ENCODE measurements at places on chromosomes 1 and 21. TPM values are rescaled to one million over a fixed set of nuclear protein-coding genes. Genes with fewer than 3 reads are reported as not detected.

FCRL6 gene
- 3.5 TPM for total RNA-seq

DNA sequence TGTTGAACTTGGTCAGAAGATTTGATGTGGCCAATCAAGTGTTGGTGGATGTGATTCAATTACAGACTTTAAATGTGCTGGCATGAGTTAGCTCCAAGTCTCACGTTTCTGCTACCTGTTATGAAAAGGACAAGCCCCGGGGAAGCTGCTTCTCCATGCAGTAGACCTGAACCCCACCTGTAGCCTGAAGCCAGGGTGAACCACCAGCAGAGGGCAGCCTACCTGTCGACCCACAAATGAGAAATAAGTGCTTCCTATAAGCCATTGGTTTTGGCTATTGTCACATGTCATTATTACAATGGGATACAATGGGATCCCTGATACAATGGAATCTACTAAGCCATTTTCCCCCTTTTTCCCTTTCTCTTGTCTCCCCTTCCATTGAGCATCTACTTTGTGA is 230.2 kb downstream of the PRDM2 start:
- no peak for DNase-seq

GRCh38 chr1:46583494-46583893 is 20.6 kb downstream of the MKNK1 start:
- DNase-seq, result no peak

DNA sequence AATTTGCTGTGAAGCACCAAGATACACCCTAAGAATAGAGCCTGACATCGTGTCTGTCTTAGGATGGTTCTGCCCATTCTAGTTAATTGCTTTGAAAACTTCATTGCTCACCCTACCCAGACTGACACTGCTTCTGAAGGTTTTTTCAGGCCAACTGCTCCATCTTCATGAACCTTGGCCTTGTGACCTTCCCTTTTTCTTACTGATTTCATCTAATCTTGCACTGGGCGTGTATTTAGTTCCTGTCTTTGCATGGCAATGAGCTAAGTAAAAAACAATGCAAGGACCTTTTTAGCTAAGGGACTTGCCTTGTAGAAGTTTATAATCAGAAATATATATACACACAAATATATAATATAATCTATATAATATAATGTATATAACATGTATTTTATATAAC is 108.0 kb downstream of the PBX1 start:
- DNase-seq, result no peak

DNA sequence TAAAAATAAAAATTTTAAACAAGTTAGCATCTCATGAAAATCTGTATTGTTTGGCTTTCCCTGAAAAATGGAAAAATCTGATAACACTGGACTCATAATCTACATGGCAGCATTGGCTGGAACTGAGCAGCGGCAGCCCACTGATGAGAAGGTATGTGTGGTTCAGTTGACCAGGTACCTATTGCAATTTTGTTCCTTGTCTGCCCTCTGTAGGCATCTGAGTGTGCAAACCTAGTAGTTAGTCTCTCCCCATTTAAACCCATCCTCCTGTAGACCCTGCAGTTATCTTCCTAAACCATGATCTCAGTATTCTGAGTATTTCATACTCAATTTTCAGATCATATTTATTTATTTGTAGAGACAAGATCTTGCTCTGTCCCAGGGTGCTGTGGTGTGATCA is 59.4 kb upstream of the SERBP1 start:
- no peak for DNase-seq

SLAMF8 gene
- total RNA-seq, result 4.1 TPM

DNA sequence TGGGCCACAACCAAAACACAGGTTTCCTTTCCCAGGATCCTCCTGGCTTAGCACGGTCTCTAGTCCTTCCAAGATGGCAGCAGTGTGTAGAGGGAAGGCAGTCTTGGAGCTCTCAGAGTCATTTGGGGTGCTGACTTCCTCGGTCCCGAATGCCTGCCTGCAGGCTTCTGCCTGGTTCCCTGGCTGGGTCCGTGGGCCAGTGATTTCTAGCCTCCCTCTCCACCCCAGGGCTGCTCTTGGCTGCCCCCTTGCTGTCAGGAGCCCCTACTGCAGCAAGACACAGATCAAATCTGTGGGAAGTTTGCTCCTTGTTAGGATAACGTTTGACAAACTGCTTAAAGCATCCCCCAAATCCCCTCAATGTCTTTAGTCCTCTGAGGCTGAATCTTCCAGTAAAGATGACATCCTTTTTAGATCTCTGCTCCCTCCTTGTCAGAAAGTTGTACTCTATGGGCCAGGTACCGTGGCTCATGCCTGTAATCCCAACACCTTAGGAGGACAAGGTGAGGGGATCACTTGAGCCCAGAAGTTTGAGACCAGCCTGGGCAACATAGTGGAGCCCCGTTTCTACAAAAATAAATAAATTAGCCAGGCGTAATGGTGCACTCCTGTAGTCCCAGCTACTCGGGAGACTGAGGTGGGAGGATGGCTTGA is 272.5 kb downstream of the RRAGC start:
- no peak for DNase-seq

DNA sequence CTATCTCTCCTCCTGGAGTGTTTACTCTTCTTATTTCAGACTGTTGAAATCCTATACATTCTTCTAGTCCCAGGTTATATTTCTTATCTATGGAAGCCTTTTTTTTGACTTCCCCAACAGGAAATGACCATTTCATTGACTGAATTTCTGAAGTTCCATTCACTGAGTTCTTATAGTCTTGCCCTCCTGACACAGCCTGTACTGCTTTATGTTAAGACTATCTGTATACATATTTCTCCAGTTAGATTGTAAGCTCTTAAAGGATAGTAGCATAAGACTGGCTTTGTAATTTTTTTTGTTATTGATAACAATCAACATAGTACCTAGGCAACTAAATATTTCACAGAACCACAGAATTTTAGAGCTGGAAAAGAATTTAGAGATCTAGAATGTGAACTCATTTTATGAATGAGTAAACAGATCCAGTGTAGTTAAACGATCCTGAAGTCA is 14.9 kb upstream of the MACF1 start:
- DNase-seq, result no peak

HRNR gene
- total RNA-seq, result not detected

DNA sequence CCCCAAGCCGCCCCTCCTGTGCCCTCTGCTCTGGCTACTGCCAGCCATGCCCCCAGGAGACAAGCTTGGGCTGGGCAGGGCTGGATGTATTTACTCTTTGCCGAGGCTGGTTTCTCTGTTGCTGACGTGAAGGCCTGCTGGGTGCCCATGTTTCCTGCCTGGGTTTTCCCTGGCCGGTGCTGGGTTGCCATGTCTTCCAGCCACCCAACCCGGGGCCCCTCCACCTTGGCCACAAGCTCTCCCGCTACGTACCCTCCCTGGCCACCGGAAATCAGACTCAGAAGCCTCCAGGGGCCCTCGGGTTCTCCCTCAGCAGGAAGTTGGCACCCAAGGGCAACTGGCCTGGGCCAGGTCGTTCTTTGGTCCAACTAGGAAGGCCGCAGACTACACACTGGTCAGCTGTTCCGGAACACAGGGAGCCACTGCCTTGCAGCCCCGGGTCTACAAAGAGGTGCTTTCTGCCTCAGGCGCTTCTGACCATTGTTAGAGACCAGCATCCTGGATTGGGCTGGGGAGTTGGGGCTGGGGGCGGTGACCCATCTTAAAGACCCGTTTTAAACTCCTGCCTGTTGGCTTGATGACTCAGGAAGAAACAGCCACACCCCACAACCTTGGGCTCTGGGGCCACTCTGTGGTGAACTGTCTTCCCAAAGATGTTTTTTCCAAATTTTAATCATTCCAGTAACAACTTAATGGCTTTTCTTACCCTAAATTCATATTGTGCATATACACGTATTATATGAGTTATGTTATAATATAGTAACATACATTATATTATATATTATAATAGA is 71.2 kb upstream of the RUNX3 start:
- no peak for DNase-seq

DNA sequence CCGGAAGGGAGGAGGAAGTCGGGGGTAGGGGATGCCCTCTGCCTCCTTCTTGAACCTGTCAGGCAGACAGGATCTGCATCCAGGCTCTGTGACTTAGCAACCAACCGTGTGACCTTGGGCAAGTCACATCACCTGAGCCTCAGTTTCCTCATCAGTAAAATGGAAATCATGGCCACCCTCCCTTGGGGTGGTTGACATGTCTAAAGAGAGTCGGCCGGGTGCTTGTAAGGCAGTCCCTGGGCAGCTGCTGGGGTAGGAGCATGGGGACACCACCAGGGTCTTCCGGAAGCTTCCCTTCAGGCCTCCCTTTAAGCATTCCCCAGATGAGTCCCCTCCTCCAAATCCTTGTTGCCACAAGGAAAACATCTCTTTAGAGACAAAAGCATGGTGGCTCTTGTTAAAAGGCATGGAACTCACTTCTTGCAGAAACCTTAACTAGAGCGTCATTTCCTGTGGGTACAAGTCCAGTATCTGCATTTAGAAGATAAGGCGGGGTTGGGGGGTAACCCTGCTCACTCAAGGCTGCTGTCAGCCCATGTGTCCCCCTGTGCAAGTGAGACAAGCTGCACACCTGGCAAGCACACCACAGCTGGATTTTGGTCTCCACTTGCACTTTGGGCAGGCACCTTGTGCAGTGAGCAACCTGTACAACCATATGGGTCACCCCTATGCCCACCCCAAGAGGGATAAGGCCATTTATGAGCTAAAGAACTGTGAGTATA is 10.4 kb downstream of the CLCNKB start:
- no peak for DNase-seq

- no peak for DNase-seq
These were observed 110.1 kb upstream of the ATP1A1 start for GRCh38 chr1:116262995-116263385.

GRCh38 chr1:180178511-180179161 is 24.0 kb downstream of the QSOX1 start:
- no peak for DNase-seq

GFI1 gene
- 3.1 TPM for total RNA-seq

DNA sequence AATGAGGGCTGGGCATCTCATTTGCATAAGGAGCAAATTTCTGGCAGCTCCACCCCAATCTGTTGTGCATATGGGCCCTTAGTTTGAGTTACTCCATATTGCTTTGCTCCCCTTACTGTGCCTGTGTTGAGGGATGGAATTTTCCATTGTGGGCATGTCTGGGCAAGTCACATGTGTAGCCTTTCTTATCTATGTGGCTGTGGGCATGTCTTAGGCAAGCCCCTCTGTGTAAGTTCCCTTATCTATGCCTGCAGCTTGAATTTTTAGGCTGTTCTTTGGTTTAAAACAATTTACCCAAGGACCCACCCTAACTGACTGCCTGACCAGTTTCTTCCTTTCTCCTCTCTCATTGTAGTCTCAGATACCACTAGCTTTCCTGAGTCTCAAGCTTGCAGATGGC is 405.7 kb upstream of the NCAM2 start:
- DNase-seq, result no peak

DNA sequence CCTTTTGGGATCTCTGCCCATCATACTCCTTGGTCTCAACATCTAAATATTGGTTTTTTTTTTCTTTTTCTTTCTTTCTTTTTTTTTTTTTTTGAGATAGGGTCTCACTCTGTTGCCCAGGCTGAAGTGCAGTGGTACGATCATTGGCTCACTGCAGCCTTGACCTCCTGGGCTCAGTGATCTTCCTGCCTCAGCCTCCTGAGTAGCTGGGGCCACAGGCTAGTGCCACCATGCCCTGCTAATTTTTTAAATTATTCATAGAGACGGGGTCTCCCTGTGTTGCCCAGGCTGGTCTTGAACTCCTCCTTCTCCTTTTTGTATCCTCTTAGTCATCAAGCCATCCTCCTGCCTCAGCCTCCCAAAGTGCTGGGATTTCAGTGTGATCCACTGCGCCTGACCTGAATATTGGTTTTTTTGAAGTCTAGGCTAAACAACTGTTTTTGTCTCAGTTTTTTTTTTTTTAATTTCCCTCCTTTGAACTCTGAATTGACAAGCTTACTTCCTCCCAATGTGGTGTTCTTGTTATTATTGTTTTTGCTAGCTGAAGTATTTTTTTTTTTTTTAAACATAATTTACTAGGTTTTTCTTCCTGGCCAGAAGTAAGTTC is 30.9 kb downstream of the MAPKAPK2 start:
- peak; percentile 8 for DNase-seq

- no peak for DNase-seq
These were observed 44.2 kb downstream of the PRRX1 start for GRCh38 chr1:170707959-170708655.

TNFRSF9 gene
- total RNA-seq, result 0.61 TPM

RIMKLA gene
- total RNA-seq, result 14.3 TPM

DNA sequence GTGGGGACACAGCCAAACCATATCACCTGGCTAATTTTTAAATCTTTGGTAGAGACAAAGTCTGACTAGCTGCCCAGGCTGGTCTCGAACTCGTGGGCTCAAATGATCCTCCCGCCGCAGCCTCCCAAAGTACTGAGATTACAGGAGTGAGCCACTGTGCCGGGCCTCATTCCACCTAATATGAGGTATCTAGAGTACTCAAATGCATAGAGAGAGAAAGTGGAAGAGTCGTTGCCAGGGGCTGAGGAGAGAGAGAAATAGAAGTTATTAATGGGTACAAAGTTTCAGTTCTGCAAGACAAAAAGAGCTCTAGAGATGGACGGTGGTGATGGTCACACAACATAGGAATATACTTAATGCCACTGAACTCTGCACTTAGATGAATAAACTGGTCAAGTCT is 119.6 kb downstream of the TOMM20 start:
- DNase-seq, result no peak

GPR52 gene
- total RNA-seq, result 3.3 TPM

RIIAD1 gene
- 2.5 TPM for total RNA-seq

GRCh38 chr1:30232288-30232899 is 491.0 kb downstream of the MATN1 start:
- no peak for DNase-seq

- DNase-seq, result no peak
These were observed 157.8 kb downstream of the VPS13D start for GRCh38 chr1:12387641-12388040.

- no peak for DNase-seq
These were observed 14.6 kb downstream of the PIGP start for GRCh38 chr21:37058261-37058660.

- no peak for DNase-seq
These were observed 25.7 kb upstream of the VPS13D start for GRCh38 chr1:12204140-12204539.

DNA sequence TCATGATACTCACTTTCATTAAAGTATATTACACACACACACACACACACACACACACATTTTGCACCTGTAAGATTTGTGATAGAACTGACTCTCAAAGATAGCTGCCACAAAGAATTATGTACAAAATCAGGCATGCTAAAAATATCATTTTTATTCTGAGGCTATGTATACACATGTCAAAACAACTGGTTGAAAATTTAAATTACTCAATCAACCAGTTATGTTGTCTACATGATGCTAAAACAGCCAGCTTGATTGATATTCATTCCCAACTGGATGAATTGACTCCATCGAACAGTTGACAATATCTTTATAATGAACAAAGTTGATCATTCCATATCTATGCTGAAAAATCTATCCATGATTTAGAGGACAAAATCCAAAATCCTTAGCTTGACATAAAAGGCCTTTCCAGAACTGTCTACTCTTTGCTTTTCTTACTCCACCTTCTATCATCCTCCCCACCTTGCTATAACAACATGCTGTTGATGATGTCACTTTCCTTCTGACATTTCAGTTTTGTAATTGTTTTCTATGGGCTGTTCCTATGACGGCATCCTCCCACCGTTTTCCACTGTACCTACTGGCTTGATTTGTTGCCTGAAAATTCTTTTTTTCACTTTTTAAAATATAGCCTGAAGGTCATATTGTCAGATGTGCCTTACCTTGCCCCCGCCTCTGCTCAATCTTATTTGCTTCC is 321.5 kb upstream of the OLFM3 start:
- DNase-seq, result no peak
